ENCODE measurements at places on chromosomes 5 and 9.

GRCh38 chr5:163503106-163504078 is 2.0 kb upstream of the MAT2B start:
- peak; percentile 56 for DNase-seq

- no peak for DNase-seq
Measured at GRCh38 chr9:3151672-3152576, 308.0 kb upstream of the PUM3 start.

GRCh38 chr5:14545862-14546261 is 35.7 kb upstream of the OTULINL start:
- DNase-seq, result no peak

DNA sequence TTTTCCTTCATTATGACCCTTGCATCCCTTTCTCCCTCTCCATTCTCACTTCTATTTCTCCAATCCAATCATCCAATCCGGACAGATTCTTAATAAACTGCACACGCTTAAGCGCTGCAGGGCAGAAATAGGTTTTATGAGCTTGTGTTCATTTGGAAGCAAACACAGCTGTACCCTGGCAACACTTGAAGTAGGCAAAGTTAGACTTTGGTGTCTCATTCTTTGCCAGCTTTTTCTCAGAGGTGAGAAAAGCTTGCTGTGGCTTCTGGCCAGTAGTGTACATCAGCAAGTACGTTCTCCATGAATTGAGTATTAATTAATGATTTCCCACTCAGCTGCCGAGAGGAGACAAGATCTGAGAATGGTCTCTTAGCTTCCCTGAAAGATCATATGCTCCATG is 88.5 kb downstream of the FBXO4 start:
- no peak for DNase-seq

DNA sequence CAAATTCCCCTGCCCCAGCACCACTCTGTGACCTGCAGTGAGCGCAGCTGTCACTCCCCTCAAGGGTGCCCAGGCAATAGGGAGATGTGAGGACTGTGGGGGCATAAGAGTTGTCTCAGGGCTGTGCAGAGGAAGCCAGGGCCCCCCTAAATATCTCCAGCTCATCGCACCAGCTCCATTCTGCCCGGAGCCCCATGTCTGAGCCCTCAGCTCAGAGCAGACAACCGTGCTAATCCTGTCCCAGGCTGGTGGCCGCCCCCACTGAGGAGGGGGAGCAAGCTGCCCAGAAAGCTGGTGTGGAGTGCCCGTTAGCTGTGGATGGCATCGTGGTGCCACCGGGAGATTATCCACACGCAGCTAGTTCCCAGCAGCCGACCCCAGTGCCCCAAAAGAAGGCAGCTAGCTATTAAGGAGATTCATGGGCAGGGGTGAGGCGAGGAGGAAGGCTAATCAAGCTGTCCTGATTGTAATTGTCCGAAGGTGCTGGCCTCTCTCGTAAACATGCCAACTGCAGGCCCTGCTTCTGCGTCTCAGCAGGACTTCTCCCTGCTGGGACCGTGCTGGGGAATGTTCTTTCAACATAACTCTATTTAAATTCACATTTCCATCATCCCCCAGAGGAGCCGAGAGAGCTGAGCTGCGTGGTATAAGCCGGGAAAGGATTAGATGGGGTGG is 17.0 kb upstream of the FIBCD1 start:
- DNase-seq, result no peak
